ENCODE measurements at places on chromosomes 12 and 14.

DNA sequence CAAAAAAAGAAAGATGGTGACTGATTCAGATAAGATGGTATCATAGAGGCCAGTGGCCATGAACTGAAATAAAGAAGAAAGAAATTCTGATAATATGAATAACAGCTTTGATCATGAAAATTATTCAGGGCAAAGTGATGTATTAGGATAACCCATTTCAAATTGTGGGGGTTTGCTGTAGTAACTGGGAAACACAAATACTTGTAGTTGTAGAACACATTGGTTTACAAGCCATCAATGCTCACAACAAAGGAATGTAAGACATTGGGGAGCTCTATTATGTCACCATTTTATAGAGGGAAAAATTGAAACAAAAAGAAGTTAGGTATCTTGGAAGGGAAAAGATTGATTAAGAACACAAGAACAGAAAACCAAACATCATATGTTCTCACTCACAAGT is 140.4 kb upstream of the FRMD6 start:
- no peak for DNase-seq

DNA sequence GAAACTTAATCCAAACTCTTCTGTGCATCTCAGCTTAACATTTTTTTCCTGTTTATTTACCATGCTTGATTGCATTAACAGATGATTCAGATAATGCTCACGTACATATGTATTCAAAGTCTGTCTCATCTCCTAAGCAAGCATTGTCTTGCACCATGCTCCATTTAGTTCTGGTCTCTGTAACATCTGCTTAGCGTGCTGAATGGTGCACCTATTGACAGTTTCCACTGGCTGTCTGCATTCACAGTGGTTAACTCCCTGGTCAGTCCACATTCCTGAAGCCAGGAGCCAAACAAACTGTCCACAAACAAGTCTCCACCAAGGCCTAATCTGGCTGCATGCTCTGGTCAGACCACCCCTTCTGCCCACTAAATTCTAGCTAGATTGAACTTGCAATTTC is 83.9 kb downstream of the KNTC1 start:
- DNase-seq: no peak

GRCh38 chr12:39127401-39127800 is 222.0 kb upstream of the CPNE8 start:
- DNase-seq: no peak

DNA sequence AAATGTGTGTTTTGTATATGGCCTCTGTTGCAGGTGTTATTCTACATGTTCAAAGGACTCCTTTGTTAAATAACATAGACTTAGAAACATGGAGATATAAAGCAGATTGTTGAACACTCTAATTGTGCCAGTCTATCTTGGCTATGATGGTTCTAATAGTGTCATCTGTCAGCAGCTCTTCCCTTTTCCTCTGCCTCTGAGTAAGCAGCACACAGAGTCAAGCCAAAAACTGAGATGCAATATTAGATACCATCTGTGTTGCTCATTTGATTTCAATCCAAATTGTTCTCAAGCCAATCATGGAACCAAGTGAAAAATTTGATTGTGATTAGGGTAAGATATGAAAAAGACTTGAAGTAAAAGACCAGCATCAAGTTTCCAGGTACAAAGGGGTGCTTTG is 871.1 kb upstream of the MGAT4C start:
- DNase-seq: peak; percentile 2
